NCI-H748 treated with DMSO at 0.1 percent for 48 hours (cell line): ENCODE measurements at places on chromosomes 5 and 9.

- no peak for DNase-seq
Observed at GRCh38 chr9:128555180-128555721, 2.9 kb downstream of the SPTAN1 start.

DNA sequence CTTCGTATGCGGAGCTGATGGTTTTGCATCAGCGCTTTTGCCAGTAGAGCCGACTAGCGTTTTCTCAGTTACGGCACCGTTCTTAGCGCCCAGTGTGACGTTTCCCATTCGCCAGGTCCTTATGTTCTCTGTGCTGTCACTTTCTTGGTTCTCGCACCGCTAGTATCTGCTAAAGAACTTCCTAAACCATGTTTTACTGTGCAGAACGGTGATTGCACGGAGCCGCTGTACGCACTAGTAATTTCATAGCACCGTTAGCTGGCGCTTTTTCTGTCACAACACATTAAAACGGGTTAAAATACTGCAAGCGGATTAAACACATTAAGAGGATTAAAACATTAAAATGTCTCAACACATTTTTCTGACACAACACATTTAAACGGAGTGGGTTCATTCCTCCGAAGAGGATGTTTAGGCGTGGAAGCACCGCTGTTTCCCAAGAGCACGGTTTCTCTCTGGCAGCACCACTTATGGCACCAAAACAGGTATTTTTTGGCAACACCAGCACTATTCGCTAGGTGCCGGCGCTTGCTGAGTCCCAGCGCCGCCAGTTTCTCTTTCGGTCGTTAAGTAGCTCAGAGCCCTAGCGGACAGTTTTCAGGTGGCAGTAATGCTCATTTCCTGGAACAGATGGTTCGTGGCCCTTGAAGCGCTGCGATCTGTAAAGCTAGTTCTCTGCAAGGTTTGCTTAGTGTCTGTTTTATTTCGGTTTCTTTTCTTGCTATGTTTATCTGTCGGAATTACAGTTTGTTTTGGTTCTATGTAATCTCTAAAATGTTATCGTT is 20.3 kb downstream of the ANXA2R start:
- DNase-seq: peak; percentile 97

DNA sequence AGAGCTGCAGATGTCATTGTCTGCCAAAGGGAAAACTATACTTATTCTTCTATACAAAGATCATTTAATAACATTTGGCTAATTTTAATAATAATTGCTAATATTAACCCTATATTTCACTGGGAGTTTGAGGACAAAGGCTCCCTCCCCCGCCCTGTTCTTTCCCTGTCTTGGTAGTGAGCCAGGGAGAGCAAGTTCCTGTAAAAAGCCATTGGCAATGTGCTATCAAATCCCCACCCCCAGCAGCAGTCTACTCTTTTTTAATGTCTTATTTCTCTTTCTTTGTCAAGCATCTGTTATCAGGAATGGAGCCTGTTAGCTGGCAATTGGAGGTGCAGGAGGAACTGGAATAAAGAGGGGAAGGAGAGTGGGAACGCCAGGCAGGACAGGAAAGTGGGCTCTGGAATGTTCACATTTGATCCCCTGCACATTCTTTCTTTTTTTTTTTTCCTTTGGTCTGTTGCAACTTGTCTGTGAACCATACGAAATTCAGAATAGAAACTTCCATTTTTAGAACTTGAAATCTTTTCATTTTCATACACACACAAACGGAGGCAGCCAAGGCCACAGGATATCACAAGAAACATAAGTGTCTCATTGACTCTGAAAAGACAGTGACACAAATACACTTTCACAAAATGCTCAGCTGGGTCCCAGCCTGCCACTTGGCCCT is 664.8 kb upstream of the ZNF608 start:
- DNase-seq: peak; percentile 44

GRCh38 chr5:136808756-136809155 is 443.4 kb upstream of the TRPC7 start:
- no peak for DNase-seq

DNA sequence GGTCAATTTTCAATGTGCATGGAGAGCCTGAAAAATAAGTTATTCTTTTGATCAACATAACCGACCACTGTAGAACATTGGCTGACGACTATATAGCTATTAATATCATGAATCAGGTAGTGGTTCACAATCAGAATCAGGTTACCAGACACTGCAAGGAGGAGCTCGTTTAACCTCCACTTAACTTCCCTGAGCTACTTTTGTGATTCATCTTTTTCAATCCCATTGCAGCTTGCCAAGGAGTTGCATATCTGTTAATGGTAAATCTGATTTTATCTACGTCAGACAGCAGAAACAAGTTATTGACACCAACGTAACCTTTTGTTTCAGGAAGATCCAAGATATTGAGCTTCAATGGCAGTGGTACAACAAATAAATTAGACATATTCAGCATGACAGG is 2263.8 kb upstream of the ACO1 start:
- DNase-seq: no peak

GRCh38 chr5:73115399-73116051 is 4.8 kb upstream of the TMEM171 start:
- DNase-seq: no peak

DNA sequence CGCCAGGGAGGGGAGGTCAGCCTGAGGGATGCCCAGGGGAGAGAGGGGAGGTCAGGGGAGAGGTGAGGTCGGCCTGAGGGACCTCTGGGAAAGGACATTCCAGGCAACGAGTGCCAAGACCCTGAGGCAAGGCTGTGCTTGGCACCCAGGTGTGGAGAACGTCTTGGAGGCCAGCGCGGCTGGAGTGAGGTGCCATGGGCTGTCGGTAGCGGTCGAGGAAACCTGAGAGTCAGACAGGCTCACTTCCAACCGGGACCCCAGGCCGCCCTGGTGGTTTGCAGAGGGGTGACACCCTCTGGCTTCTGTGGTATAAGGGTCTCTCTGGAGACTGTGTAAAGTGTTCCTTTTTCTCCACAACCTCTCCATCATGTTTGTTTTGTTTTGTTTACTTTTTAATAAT is 82.9 kb downstream of the CACNA1B start:
- no peak for DNase-seq

GRCh38 chr5:180395540-180396274 is 42.6 kb upstream of the GFPT2 start:
- no peak for DNase-seq

DNA sequence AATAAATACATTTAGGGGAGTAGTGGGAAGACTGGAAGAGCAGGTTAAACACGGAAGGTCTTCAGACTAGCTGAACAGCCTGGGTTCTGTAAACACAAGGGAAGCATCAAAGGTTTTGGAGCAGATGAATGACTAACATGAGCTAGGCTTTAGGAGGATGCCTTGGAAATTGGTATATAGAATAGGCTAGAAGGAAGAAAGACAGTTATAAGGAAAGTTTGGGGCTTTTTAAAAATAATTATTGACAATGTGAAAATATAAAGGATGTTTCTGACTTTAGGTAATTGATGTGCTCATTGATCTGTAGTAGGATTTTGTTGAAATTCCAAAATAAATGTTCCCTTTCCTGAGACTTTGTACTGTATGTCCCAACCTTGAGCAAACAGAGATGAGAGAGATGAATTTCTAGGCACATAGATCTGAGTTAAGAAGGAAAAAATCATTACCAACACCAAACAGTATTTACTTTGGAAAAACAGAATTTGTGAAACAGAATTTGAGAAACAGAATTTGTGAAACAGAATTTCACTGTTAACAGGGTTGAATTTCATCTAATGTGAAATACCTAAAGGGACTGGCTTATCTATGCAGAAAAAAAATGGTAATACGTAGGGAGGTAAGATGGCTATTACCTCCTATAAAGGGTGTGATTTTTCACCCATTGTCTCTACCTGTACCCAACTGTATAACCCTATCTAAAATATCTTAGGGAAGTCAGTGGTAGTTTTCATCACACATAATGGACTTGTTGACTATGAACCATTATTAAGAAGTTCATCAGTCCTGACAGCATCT is 28.8 kb downstream of the SKP2 start:
- no peak for DNase-seq

DNA sequence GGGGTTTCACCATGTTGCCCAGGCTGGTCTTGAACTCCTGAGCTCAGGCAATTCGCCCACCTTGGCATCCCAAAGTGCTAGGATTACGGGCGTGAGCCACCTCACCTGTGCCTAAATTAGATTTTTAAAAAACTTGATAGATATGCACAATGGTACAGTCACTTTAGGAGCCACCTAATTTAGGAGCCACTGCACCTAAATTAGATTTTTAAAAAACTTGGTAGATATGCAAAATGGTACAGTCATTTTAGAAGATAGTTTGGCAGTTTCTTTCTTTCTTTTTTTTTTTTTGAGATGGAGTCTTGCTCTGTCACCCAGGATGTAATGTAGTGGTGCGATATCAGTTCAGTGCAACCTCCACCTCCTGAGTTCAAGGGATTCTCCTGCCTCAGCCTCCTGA is 37.8 kb upstream of the PLPP1 start:
- DNase-seq: no peak

- no peak for DNase-seq
Observed at GRCh38 chr5:71600783-71601182, 13.6 kb downstream of the MCCC2 start.

DNA sequence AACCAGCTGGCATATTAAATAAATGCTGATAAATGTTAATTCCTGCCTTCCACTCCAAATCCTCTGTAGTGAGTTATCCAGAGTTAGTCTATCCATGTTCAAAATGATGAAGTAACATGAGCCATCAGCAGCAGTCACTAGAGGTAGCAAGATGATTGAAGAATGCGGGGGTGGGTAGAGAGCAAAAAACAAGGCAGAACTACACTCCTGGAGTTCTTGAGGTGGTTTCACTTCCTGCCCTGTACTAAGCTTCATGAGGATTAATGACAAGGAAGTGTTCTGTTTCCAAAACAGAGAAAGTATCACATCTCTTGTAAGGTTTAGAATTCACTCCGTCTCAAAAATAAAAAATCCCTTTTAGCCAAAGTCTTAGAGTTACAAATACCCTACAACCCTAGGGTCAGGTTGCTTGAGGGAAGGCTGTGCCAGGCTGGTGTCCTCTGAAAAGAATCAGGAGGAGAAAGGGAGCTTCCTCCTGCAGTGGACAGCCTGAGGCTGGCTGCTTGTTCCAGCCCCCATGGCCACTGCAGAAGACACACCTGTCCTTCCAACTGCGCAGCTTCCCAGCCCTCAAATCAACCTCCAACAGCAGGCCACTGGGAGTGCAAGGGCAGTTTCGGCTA is 180.2 kb downstream of the DENND1A start:
- no peak for DNase-seq

- no peak for DNase-seq
Observed at GRCh38 chr5:60929024-60929423, 15.8 kb downstream of the ERCC8 start.

GRCh38 chr5:54894957-54895815 is 90.2 kb downstream of the ESM1 start:
- no peak for DNase-seq

- DNase-seq: no peak
Observed at GRCh38 chr9:109907400-109907799, 127.4 kb downstream of the PALM2AKAP2 start.

- DNase-seq: no peak
Observed at GRCh38 chr5:59187857-59188256, 605.0 kb downstream of the RAB3C start.

DNA sequence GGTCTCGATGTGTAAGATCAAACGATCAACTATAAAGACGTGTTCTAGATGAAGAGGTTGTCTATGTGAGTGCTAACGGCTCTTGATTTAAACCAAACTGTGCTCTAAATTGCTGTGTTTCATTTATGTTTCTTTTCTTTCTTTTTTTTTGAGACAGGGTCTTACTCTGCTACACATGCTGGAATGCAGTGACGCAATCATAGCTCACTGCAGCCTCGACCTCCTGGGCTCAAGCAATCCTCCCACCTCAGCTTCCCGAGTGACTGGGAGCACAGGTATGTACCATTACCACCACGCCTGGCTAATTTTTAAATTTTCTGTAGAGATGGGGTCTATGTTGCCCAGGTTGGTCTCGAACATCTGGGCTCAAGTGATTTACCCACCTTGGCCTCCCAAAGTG is 24.0 kb upstream of the RNF130 start:
- DNase-seq: no peak

- DNase-seq: no peak
Observed at GRCh38 chr9:113648048-113648447, 184.5 kb downstream of the RGS3 start.

DNA sequence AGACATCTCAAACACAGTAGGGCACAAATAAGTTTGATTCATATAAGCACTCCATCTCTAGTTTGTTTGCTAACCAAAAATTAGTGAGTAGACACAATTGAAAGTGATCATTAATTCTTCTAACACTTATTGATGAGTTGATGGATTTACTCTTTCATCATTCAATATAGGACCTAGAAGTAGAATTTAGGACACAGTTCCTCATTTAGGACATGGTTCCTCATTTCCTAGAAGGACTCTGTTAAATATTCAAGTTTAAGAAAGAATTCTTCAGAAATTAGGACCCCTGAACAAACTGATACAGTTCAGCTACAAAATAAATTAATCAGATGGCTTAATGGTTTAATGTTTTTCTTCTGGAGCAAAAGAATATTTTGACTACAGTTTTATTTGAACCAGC is 143.5 kb upstream of the PRR16 start:
- no peak for DNase-seq

GRCh38 chr5:102955488-102955887 is 164.4 kb downstream of the GIN1 start:
- DNase-seq: no peak

DNA sequence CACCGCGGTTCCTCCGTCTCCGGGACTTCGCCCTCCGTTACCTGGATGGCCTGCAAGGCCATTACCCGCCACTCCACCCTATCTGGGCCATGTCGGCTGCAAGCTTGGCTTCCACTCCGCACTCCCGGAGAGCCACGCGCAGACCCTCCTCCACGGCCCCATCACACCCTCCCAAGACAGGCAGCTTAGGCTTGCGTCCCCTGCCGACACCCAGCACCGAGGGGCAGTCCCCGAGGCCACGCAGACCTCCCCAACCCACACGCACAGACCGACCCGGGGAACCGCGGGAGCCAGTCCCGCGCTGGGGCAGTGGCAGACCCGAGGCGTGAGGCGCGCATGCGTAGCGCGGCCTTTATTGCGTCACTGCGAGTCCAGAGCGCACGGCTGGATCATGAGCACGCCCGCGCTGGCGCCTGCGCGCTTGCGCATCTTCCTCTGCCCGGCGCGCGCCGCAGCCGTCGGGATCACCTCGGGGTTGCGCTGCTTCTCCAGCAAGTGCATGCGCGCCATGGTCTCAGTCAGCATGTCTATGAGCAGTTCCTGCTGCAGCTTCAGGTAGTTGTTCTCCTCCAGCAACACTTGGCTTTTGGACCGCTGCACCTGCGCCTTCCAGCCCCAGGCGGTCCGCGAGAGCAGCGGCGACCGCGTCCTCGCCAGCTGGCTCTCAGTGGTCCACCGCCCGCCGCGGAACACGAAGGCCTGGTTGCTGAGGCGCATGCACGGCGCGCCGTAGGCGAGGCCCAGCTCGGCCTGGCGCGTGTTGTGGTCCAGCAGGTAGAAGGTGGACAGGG is 2.4 kb downstream of the CBY3 start:
- peak; percentile 89 for DNase-seq

- no peak for DNase-seq
Observed at GRCh38 chr5:944992-945685, 52.5 kb downstream of the TRIP13 start.

- DNase-seq: no peak
Observed at GRCh38 chr5:133947431-133947841, 21.0 kb downstream of the C5orf15 start.

- DNase-seq: no peak
Observed at GRCh38 chr5:52870448-52870847, 82.7 kb downstream of the ITGA1 start.
